ENCODE measurements at places on chromosomes 2 and 18. TPM values are rescaled to one million over a fixed set of nuclear protein-coding genes. Genes with fewer than 3 reads are reported as not detected.

The NAT8 gene
- not detected for total RNA-seq

- no peak for DNase-seq
Measured at GRCh38 chr2:119495948-119496347, 28.3 kb downstream of the SCTR start.

- no peak for DNase-seq
Measured at GRCh38 chr18:74976331-74976909, 232.5 kb downstream of the PTGR3 start.

DNA sequence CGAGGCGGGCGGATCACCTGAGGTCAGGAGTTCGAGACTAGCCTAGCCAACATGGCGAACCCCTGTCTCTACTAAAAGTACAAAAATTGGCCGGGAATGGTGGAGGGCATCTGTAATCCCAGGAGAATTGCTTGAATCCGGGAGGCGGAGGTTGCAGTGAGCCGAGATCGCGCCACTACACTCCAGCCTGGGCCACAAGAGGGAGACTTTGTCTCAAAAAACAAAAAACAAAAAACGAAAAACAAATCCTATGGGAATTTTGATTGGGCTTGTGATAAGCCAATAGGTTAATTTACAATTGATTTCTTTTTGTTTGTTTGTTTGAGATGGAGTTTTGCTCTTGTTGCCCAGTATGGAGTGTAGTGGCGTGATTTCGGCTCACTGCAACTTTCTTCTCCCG, 24.2 kb upstream of the TOGARAM2 start:
- no peak for DNase-seq

DNA sequence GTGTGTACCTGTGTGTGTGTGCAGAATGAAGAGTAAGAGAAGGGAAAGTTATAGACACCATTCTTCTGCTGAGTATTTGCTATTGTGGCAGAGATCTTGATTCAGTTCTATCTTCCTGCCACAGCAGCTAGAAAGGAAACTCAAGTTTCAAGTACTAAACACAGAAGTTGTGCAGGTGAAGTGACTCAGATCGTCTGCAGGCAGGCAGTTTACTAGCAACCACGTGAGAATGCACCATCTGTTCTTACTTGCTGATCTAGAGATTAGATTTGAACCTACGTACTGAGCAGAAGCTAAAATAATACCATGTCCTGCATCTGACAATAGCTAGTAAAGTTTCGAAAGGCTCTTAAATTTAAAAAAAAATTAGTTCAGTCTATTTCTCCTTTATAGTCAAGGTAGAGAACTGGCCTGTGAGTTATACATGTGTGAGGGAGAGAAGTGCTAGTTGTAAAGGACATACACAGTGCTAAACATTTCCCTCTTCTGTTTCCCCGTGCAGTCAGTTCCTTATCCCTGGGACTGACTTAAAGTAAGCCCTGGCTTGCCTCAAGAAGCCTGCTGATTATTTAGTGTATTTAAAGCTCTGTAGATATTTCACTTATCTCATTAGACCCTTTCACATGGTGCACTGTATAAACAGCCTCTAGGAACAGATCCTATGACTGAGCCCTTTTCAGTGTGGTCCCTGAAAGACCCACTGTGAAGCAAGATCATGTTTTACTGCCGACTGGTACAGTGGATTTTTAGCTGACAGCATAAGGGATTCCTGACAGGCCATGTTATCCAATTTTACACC, 45.0 kb downstream of the SLC38A11 start:
- DNase-seq = peak; percentile 50

GRCh38 chr2:44063033-44063432, 67.2 kb upstream of the LRPPRC start:
- no peak for DNase-seq

DNA sequence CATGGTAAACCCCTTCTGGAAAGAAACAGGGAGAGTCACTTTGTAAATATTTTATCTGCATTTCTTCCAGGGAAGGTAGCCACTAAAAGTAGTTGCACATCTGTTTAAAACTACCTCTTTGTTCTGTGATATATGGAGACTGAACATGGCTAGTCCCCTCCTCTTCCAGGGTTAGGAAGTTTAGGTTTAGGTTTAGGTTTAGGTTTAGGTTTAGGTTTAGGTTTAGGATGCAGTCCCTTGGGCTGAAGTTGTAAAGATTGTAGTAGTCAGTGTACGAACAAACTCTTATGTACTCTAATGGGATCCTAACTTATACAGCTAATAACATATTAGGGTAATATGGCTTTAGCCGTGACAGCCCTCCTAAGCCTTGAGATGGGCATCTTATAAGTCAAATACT, 880.2 kb upstream of the TMEFF2 start:
- no peak for DNase-seq

The CRYGD gene
- total RNA-seq = not detected

GRCh38 chr2:240308111-240308651, 127.3 kb upstream of the GPC1 start:
- DNase-seq = no peak

- no peak for DNase-seq
Measured at GRCh38 chr2:61423714-61424113, 47.2 kb downstream of the USP34 start.

The CIB4 gene
- total RNA-seq = not detected

The IMP4 gene
- total RNA-seq = 91.5 TPM

DNA sequence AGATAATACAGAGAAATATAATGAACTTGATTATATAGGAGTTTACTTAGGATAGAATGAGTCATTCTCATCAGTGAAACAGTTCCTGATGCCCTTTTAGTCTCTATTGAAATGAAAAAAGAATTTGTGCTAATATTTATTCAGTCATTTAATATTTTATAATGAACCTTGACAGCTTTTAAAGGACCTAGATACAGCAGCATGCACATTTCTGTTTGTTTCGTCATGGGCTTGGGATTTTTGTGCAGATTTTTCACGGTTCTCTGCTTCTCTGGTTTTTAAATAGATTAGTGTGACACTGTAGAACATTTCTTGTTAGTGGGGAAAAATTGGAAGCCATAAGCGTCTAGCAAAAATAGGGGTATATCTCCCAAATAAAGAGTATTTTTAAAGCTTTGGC, 60.7 kb downstream of the NABP1 start:
- no peak for DNase-seq

DNA sequence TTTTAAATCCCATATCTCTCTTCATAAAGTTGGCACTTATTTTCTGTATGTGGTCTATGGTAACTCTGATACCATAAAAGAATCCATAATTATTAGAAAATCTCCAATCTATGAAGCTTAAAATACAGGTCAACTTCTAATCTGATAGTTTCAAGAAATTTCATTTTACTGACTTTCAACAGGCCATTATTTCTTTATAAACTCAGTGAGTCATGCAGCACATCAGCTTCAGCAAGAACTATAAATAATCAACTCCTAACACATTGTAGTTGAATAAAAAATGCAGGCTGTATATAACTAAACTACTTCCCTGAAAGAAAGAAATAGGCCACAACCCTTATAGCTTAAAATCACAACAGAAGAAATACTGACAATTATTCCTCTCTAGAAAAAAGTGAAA, 204.3 kb upstream of the CCDC150 start:
- no peak for DNase-seq

The EGR4 gene
- 0.30 TPM for total RNA-seq

The PJVK gene
- 7.9 TPM for total RNA-seq

The HOXD10 gene
- total RNA-seq = not detected

The GKN1 gene
- total RNA-seq = not detected

- no peak for DNase-seq
Measured at GRCh38 chr2:133710613-133711012, 142.3 kb upstream of the NCKAP5 start.

GRCh38 chr18:44909191-44909719, 228.6 kb downstream of the SETBP1 start:
- peak; percentile 25 for DNase-seq

The TEX44 gene
- total RNA-seq = not detected

DNA sequence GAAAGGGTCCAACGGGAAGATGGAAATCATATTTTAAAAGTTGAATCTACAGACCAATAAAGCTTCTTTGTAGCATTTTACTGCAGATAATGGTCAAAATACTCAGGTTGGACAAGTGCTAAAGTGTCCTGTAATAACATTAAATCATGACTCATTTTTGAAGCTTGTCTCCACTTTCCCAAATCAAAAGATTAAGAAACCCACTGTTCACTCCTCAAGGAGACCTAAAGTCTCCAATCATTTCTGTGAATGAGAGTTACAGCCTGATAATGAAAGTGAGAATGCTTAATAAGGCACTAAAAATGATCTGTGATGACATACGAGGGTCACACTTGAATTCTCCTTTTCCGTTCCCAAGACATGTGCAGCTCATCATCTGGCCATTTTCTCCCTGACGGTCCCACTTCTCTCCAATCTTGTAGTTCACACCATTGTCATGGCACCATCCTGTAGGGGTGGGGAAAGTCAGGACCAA, 53.4 kb downstream of the ATIC start:
- no peak for DNase-seq

The RAB17 gene
- total RNA-seq = not detected

The PARD6G gene
- total RNA-seq = not detected

The MOCOS gene
- 0.05 TPM for total RNA-seq

- DNase-seq = peak; percentile 74
Measured at GRCh38 chr2:134739236-134739878, 20.6 kb upstream of the TMEM163 start.

- no peak for DNase-seq
Measured at GRCh38 chr2:113376253-113376912, 61.1 kb upstream of the ZNG1B start.

Data from B cell (primary cell).